GM10248 (cell line): ENCODE measurements at places on chromosomes 1 and 21.
A peak's percentile ranks its signal among the peaks of the same experiment; 100 is the strongest.

- DNase-seq, result no peak
These were observed 28.8 kb upstream of the TSPAN2 start for GRCh38 chr1:115118086-115118485.

GRCh38 chr21:42525029-42525581 lies 11.5 kb downstream of the SLC37A1 start:
- DNase-seq, result no peak

- peak; percentile 21 for DNase-seq
These were observed 31.4 kb downstream of the CLCA1 start for GRCh38 chr1:86499987-86500593.

GRCh38 chr1:232132572-232132971 lies 497.4 kb downstream of the SIPA1L2 start:
- no peak for DNase-seq

DNA sequence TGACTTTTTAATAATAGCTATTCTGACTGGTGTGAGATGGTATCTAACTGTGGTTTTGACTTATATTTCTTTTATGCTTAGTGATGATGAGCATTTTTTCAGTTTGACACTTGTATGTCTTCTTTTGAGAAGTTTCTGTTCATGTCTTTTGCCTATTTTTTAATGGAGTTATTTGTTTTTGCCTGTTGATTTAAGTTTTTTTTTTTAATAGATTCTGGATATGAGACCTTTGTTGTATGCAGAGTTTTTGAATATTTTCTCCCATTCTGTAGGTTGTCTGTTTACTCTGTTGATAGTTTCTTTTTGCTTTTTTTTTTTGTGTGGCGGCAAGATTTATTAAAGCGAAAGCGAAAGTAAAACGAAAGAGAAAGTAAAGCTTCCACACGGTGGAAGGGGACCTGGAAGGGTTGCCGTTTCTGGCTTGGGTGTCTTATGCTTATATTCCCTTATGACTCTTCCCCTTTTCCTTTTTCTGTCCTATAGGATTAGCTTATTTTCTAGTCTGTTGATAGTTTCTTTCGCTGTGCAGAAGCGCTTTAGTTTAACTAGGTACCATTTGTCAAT lies 67.6 kb downstream of the TBX19 start:
- no peak for DNase-seq

GRCh38 chr1:56054959-56055358 lies 524.4 kb downstream of the PLPP3 start:
- DNase-seq, result no peak

- DNase-seq, result no peak
These were observed 528.9 kb downstream of the OMA1 start for GRCh38 chr1:58017641-58018040.

DNA sequence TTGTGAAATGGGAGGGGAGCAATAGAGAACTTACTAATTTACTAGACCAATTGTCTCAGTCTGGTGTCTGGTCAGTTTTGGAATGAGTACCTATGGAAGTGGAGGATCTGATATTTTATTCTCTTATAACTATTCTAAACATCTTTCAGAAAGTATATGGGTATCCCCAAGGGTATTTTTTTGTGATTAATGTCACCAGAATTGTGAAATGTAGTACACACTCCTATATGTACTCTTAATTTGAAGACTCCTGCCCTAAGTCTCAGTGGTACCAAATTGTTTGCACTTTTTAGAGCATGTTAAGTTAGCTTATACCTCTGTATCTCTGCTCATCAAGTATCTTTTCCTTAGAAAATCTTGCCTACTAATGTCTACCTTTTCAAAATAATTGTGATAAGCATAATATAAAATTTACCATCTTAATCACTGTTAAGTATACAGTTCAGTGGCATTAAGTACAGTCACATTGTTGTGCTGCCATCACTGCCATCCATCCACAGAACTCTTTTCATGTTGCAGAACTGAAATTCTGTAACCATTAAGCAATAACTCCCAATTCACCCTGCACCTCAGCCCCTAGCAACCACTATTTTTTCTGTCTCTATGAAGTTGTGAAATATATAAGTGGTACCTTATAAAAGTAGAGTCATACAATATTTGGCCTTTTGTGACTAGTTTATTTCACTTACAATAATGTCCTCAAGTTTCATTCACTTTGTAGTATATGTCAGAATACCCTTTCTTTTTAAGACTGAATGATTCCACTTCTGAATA lies 40.5 kb downstream of the SLC30A7 start:
- DNase-seq, result no peak

- DNase-seq, result no peak
These were observed 15.1 kb downstream of the PLPPR5 start for GRCh38 chr1:98989556-98989907.

- DNase-seq, result no peak
These were observed 27.2 kb upstream of the NPPB start for GRCh38 chr1:11885916-11886315.

DNA sequence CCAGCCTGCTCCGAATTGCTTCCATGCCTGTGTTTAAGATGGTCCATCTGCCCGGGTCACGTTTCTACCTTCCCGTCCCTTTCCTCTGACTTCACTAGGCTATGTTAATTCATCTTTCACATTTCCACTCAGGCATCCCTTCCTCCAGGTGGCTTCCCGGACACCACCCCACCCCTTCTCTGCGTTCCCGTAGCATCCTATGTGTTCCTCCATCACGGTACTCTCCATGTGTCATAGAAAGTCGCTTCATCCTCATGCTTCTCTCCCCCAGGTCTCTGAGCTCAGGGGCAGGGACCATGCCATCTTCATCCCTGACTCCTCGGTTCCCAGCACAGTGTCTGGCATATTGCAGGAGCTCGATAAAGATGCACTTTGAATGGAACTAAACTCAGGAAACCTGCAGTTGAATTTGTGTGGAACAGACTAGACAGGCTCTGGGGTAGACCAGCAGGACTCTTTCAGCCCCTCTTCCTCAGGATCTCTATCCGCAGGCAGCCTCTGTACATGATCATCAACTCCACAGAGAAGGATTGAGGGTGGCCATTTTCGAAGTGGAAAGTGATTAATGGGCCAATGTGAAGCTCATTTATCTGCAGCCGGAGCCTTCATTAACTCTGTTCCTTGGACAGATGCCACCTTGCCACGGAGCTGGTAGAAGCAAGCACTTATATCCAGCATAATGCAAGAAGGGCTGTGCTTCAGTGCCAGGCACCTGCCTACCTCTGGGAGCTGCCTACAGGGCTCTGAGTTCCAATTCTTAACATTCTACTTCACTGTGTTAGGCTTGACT lies 9.1 kb downstream of the C1orf226 start:
- no peak for DNase-seq

DNA sequence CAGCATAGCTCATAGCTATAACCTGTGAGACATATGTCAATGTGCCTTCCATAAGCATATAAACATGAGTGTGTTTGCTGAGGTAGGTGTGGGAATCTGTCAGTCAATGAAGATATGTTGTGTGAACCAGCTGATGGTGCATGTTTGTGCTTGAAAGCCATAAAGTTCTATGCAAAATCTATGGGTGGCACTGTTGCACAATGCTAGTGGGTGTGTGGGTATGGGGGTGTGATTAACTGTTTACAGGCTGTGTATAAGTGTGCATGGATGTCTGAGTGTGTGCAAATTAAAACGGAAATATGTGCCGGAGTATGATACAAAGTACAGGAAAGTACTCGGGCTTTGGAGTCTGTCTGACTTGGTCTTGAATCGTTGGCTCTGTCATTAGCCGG lies 1.0 kb upstream of the ATP2B4 start:
- peak; percentile 54 for DNase-seq

DNA sequence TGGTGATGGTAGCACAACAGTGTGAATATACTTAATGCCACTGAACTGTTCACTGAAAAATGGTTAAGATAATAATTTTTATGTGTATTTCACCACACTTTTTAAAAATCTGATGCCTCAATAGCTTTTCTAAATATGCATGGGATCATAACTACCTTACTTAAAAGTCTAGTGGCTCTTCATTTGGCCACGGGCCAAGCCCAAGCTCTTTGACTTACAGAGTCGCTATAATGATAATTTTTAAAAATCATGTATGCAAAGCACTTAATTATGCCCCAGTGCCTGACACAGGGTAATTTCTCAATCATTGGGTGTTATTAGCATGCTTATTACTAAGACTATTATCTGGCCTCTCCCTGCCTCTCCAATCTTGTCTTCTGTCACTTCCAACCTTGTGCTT lies 7.6 kb upstream of the CNN3 start:
- no peak for DNase-seq

DNA sequence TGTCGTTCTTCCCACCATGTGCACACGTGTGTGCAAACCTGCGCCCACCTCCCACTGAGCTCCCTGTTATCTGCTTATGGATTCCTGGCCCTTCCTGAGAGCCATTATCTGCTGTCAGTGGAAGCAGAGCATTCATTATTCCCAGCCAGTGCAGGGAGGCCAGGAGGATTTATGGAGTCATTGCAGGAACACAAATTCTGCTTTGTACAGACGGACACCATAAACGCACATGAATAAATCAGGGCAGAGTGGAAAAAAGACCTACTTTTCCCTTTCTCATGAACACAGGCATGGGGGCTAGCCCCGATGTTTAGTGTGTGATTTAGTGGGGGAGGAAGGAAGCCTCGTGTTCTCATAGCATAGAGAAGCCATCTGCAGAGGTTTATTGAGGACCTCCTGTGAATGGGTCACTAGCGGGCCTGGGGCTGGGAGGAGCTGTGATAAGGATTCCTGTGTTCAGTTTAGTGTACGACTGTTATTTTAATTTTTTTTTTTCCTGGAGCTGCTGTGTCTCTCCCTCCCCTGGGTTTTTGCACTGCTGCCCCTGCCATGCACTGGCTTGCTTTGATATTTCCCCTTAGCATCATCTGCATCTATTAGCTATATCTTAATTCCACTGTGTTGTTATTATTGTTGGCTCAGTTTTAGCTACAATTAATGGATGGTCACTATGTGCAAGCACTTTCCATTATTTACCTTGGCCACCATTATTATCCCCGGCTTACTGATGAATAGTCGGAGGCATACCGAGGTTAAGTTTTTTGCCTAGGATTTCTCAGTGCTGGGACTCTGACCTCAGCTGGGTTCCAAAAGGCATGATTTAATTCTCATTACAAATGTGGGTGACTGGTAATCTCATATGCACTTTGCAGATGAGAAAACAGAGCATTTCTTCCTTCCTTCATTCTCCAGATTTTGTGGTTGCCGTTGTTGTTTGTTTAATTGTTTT lies 33.0 kb downstream of the HUNK start:
- DNase-seq, result no peak

DNA sequence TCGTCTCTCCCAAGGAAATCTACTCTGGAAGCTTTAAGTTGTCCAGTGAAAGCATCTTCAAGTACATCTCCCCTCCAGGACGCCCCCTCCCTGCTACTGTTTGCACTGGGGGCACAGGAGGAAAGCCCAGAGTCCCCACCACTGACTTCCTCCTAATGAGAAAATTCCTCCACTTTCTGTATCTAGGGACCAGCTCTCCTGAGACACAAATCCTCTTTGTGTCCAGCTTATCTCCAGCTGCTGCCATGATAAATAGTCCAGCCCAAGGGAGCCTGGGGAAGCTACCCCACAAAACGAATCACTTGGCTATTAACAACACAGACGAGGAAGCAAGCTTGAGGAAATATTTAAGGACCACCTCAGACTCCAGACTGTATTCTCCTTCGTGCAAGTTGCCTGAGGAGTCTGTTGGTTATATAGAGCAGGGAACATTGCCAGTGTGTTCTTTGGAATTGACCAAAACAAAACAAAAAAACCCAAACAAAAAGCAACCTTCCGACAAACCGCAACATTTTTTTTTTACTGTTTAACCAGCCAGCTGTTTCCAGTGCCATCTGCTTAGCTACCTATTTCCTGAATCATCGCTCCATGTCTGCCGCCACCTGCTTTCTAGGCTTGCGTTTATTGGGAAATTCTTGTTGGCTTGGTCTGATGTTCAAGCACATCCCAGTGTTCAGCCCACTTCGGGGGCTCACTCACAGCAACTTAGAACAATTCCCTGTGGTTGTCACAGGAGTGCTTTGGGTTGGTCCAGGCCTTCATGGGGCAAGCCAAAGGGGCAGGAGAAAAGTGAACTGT lies 7.7 kb downstream of the C1orf226 start:
- DNase-seq, result no peak

DNA sequence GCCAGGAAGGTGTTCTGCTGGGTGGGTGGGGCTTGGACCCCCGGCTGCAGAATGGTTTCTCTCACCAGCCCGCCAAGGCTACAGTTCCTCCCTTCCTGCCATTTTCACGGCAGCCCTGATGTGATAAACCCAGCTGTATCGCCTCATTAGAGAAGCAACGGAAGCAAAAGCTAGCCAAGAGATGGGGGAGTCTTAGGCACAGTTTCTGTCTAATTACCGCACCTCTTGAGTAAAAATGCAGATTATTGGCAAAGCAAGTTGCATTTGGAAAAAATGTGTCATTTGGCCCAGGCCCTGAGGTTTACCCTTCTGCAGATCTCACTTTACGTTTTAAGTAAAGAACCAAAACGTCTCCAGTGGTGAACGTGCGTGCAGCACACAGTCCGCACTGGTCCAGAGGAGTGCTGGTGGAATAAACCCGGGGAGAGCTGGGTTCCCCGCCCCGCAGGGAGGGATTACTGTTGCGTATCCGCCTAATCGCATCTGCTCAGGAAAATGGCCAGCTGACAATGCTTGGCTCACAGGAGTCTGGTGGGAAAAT lies 109.9 kb downstream of the GALNT2 start:
- no peak for DNase-seq

- DNase-seq, result no peak
These were observed 6.5 kb downstream of the OR6P1 start for GRCh38 chr1:158563853-158564252.

- no peak for DNase-seq
These were observed 70.4 kb downstream of the TUT4 start for GRCh38 chr1:52482326-52483004.

DNA sequence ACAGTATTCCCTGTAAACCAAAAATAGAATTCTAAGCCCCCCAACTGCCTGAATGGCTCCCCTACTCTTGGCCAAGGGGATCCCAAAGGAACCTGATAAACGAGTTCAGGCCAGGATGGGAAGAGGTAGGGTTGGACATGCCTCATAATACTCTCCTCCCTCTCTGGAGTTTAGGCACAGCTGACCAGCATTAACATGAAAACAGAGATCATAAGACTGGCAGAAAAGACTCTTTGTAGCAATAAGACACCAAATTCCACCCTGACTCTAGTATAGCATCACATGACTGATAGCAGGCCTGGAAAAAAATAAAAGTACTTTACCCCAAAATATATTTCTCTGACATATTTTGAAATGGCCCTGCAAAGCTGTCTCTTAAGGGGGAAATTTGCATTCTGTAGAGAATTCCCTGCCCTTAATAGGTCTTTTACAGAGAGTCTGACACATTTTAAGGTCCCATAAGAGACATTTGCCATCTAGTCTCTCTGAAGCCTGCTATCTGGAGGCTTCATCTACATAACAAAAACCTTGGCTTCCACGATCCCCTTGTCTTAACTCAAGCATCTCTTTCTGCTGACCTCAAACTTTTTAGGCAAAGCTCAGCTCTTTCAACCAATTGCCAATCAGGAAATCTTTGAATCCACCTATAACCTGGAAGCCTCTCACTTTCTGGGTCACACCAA lies 55.9 kb downstream of the SIK1 start:
- DNase-seq, result no peak

DNA sequence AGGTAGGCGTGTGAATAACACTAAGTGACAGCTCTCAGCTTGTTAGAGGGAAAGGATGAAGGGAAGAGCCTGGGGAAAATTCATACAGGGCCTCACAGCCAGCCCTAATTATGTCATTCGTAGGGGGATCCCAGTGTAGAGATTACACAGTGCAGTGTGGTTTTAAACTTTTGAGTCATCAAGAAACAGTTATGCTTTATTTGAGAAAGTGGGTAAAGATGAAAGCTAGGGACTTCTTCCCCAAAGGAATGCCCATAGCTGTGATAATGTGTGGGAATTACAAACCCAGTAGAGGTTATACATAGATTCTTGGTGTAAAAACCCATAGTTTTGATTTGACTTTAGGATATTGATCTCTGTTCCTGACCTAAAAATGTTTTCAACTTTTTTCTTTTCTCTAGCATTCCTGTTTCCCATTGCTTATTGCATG lies 1.9 kb downstream of the TTF2 start:
- peak; percentile 63 for DNase-seq
